Caudate nucleus (tissue), 63 donors: ENCODE measurements at places on chromosomes 6 and 20.
A peak's percentile ranks its signal among the peaks of the same experiment; 100 is the strongest.

GRCh38 chr20:44803383-44803941, 6.9 kb downstream of the RIMS4 start:
- DNase-seq, result peak; percentile 32

DNA sequence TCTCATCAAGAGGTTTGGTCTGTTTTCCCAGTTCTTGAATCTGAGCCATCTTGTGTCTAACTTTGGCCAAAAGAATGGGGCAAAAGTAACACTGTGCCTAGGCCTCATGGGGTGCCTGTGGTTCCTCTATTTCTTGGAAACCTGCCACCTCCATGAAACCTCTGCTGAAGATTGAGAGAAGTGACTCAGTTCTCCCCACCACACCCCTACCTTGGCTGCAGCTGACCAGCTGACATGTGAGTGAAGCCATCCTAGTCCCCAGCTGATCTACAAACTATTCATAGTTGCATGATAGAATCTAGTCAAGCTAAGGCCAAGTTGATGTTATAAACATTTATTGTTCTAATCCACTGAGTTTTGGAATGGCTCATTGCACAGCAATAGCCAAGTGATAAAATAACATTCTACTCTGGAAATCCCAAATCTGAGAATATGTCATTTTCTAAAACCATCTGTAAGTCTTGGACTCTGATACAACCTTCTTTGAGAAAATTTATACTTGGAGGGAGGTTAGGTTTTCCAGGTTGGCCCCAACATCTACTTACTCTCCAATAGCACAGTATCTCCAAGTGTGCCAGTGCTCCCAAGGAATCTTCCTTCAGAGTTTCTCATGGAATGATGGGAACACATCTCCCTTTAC, 107.0 kb upstream of the SMLR1 start:
- no peak for DNase-seq

GRCh38 chr6:77106992-77107391, 356.3 kb downstream of the HTR1B start:
- DNase-seq, result no peak

DNA sequence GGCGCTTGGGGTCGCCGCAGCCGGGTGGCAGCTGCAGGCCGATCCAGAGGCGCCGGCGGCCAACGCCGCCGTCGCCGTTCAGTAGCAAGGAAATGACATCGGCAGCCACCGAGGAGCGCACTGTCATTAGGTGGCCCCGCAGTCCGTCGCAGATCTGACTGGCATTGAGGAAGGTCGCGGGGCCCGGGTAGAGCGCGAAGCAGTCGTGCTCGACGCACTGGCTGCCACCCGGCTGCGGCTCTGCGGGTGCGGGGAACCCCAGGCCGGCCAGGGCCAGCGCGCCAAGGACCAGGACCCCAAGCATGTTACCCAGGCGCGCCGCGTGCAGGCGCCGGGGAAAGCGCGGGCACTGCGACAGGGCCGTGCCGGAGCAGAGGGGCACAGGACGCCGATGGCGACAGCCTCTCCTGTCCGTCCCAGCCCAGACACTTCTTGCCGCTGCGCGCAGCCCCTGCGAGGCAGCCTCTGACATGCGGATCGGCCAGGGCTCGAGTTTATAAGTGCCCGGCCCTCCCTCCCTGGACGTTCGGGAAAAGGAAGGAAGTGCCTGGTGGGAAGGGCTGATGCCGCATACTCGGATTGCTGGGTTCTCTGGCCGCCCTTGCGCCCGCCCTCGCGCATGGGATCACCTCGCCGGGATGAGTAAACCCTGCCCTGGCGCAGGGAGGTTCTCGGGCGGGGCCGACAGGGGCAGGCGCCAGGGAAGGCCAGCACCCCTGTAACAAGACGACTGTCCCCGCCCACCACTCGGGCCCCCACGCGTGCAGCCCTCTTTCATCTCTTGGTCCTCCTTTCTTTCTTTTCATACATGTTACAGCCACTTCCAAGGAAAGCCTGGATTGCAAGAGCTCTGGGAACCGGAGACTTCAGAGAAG, at the start of gene THBD:
Gene THBD, minus strand, starts transcription at position 472 of the 875 bp plus-strand sequence. Its CDS starts 168 bp downstream, at position 304.
- no peak for DNase-seq

DNA sequence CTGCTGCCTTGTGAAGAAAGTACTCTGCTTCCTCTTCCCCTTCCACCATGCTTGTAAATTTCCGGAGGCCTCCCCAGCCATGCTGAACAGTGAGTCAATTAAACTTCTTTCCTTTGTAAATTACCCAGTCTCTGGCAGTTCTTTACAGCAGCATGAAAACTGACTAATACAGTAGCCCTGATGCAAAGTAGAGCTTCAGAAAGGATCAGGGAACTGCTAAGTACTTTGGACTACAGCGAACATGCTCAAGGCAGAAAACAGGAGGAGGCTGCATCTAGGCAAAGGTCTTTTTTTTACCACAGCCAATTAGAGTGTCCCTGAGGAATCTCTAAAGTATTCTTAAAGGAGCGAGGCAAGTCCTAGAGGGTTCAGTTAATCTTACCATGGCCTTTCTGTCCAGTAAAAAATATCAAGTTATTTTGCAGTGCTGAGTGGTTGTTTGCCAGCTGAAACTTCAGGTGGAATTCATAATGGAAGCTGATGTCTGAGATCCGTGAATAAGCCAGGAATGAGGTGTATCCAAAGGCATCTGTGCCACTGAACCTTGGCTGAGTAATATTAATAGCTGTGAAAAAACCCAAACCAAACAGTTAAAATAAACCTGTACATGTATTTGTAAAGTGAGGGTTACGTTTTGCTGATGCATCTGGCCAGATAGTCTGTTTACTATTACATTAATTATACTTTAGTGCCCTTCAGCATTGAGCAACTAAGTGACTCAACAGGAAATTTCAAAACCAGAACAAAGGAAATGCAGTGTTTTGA, 170.4 kb downstream of the PHF3 start:
- no peak for DNase-seq

- no peak for DNase-seq
These were observed 107.4 kb upstream of the TNFAIP3 start for GRCh38 chr6:137759624-137760023.
